ENCODE measurements at places on chromosomes 5 and 9. TPM values are rescaled to one million over a fixed set of nuclear protein-coding genes. Genes with fewer than 3 reads are reported as not detected.

DNA sequence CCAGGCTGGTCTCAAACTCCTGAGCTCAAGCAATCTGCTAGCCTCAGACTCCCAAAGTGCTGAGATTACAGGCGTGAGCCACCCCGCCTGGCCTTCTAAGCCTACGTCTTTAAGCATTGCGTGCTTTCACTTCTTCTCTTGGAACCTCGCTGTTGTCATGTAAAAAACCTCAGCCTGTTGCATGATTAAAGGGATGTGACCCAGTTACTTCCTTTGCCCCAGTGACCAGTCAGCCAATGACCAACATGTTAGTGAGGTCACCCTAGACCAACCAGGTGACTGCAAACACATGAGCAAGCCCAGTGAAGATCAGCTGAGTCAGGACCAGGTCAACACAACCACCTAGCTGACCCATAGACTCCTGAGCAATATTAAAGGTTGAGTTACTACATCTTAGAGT, 10.5 kb downstream of the KIF4B start:
- no peaks in the 10 kb centered on the region for H3K4me1 ChIP-seq
- no peaks in the 10 kb centered on the region for H3K27me3 ChIP-seq
- H3K4me3 ChIP-seq = no peak overlapping the region
- no peak overlapping the region for H3K27ac ChIP-seq
- DNase-seq = no peak

- no peaks in the 10 kb centered on the region for H3K27me3 ChIP-seq
- no peak for DNase-seq
- peaks cover 8% of the 10 kb centered on the region for H3K4me1 ChIP-seq
- H3K27ac ChIP-seq = peak overlapping the region; percentile 18
- H3K4me3 ChIP-seq = no peak overlapping the region
Measured at GRCh38 chr9:134768332-134768708, 112.3 kb upstream of the FCN2 start.

GRCh38 chr9:116646661-116647514, 40.2 kb upstream of the TRIM32 start:
- no peaks in the 10 kb centered on the region for H3K27me3 ChIP-seq
- no peak overlapping the region for H3K4me3 ChIP-seq
- H3K4me1 ChIP-seq = peaks cover 13% of the 10 kb centered on the region
- no peaks in the 10 kb centered on the region for H3K36me3 ChIP-seq
- peak overlapping the region; percentile 10 for H3K27ac ChIP-seq

- no peak for DNase-seq
- no peak overlapping the region for H3K27ac ChIP-seq
- H3K4me1 ChIP-seq = no peaks in the 10 kb centered on the region
- H3K27me3 ChIP-seq = no peaks in the 10 kb centered on the region
- H3K4me3 ChIP-seq = no peak overlapping the region
- no peaks in the 10 kb centered on the region for H3K36me3 ChIP-seq
Measured at GRCh38 chr9:117733465-117733864, 29.3 kb downstream of the TLR4 start.

GRCh38 chr9:137278061-137278701, 655 bp downstream of the TOR4A start:
- DNase-seq = no peak
- H3K36me3 ChIP-seq = no peaks in the 10 kb centered on the region
- peaks cover 50% of the 10 kb centered on the region for H3K4me1 ChIP-seq

DNA sequence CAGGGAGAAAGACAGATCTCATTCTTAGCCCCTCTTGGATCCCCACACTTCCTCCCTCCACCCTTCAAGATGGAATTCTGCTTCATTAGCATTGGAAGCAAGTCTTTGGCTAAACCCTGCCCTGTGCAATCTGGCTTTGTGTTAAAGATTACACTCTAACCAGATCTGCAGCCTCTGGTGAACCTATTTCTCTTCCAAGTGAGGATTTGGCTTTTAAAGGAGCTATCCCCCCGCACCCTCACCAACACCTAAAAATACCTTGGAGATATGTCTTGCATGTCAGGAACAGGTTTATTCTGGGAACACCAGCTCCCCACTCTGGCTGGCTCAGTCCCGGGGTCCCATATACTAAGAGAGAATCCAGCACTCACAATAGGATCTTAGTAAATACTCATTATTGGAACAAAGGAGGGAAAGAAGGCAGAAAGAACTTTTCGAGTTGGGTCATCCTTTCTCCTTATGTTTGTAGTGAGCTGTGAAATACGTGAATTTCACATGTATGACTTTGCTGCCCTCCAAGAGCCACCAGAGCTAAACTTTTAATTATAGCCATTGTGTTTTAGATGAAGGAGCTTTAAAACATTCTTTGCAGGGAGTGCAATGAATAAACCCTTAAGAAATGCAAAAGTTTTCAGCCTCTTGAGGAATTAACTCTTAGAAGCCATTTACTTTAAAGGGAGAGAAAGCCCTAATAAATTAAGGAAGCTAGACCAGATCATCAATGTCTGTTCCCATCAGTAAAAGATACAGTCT, 53.7 kb upstream of the HRH2 start:
- no peak overlapping the region for H3K4me3 ChIP-seq
- no peaks in the 10 kb centered on the region for H3K4me1 ChIP-seq
- H3K27ac ChIP-seq = no peak overlapping the region
- no peaks in the 10 kb centered on the region for H3K27me3 ChIP-seq
- no peak for DNase-seq

- no peaks in the 10 kb centered on the region for H3K27me3 ChIP-seq
- no peak overlapping the region for H3K27ac ChIP-seq
- no peak overlapping the region for H3K4me3 ChIP-seq
- no peak for DNase-seq
- H3K4me1 ChIP-seq = no peaks in the 10 kb centered on the region
- H3K36me3 ChIP-seq = no peaks in the 10 kb centered on the region
Measured at GRCh38 chr9:77210116-77210515, 32.8 kb downstream of the VPS13A start.

GRCh38 chr9:9142001-9142400, 1342.4 kb upstream of the DMAC1 start:
- no peak for DNase-seq
- H3K4me1 ChIP-seq = no peaks in the 10 kb centered on the region
- H3K4me3 ChIP-seq = no peak overlapping the region

GRCh38 chr9:73231203-73231602, 79.5 kb downstream of the ANXA1 start:
- no peak for DNase-seq
- no peaks in the 10 kb centered on the region for H3K4me1 ChIP-seq
- no peak overlapping the region for H3K4me3 ChIP-seq
- no peaks in the 10 kb centered on the region for H3K27me3 ChIP-seq
- no peaks in the 10 kb centered on the region for H3K36me3 ChIP-seq
- no peak overlapping the region for H3K27ac ChIP-seq

DNA sequence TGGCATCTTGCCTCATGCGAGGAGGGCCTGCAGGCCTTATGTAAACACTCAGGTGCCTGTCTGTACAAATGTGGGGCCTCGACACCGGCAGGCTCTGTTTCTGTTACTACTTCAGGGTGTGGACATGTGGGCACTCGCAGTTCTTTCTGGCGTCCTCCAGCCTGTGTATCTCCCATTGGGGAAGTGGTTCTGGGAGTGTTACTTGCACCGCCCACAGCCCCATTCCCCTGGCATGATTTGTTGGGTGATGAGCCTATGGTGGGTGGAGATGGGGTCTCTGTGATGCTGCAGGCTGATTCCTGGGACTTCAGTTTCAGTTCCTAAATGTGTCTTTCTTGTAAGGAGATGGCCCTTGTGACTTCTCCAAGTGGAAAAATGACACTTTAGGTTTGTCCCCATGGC, 82.1 kb upstream of the PITX1 start:
- no peak overlapping the region for H3K4me3 ChIP-seq
- H3K36me3 ChIP-seq = no peaks in the 10 kb centered on the region
- peaks cover 31% of the 10 kb centered on the region for H3K4me1 ChIP-seq
- no peak overlapping the region for H3K27ac ChIP-seq

DNA sequence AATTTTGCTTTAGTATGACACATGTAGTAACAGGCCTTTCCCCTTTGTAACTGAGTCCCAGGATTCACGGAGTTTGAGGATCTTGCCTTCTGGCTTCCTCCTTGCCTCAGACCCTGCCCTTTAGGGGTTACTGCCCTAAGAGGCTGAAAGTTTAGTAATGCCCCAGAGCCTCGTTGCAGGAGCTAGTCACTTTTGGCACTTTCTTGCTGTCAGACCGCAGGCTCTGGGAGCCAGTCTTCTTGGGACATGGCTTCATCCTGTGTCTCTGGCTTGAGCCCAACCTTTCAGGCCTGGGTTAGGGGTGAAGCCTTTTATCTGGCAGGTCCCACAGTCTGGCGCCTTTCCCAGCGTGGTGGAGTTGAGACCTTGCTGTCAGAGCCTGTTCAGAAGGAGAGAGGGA, 185.6 kb upstream of the DMRT1 start:
- no peak overlapping the region for H3K4me3 ChIP-seq
- no peak for DNase-seq
- H3K4me1 ChIP-seq = peaks cover 39% of the 10 kb centered on the region
- H3K36me3 ChIP-seq = no peaks in the 10 kb centered on the region
- H3K27ac ChIP-seq = peak overlapping the region; percentile 60

GRCh38 chr5:15692706-15693381, 192.9 kb downstream of the FBXL7 start:
- no peak overlapping the region for H3K4me3 ChIP-seq
- H3K36me3 ChIP-seq = no peaks in the 10 kb centered on the region
- no peak for DNase-seq
- H3K27me3 ChIP-seq = no peaks in the 10 kb centered on the region

DNA sequence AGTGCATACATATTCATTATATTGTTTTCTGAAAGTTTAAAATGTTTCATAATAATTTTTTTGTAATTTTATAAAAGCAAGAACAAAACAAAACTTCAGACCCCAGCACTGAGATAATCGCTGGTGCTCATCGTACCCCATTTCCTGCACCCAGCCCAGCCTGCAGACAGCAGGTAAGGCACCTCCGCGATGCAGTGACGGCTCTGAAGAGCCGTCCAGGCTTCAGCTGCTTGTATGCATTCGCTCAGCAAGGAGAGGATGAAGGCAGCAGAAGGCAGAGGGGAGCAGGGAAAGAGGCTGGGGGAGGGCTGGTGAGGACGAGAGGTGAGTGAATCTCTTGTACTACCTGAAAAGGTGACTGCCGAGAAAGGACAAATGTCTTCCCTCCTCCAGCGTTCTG, 153.5 kb downstream of the TTLL11 start:
- H3K4me1 ChIP-seq = no peaks in the 10 kb centered on the region
- no peaks in the 10 kb centered on the region for H3K27me3 ChIP-seq
- H3K36me3 ChIP-seq = no peaks in the 10 kb centered on the region
- DNase-seq = no peak
- no peak overlapping the region for H3K27ac ChIP-seq
- H3K4me3 ChIP-seq = no peak overlapping the region

DROSHA gene
- total RNA-seq = 50.1 TPM

MEF2C gene
- total RNA-seq = 22.3 TPM

NUTM2G gene
- not detected for total RNA-seq

PAPPA gene
- total RNA-seq = 4.4 TPM

SH3PXD2B gene
- total RNA-seq = 30.9 TPM

TMEM252 gene
- total RNA-seq = not detected
